Mucosa of descending colon (tissue), 3 donors: ENCODE measurements at places on chromosomes 5 and 9. TPM values are rescaled to one million over a fixed set of nuclear protein-coding genes. Genes with fewer than 3 reads are reported as not detected.

The RBM27 gene
- total RNA-seq: 14.2 TPM

The IFNE gene
- not detected for total RNA-seq

The NSG2 gene
- 1.2 TPM for total RNA-seq

The TRIM7 gene
- total RNA-seq: 3.9 TPM

The MAPKAP1 gene
- total RNA-seq: 84.9 TPM

The SLC31A2 gene
- 17.1 TPM for total RNA-seq

The NR2F1-AS1 gene
- total RNA-seq: 1.5 TPM

The PTTG1 gene
- total RNA-seq: 5.8 TPM

The GLE1 gene
- 28.0 TPM for total RNA-seq

The TBC1D13 gene
- 20.6 TPM for total RNA-seq

The CARTPT gene
- total RNA-seq: not detected

The WHRN gene
- 4.7 TPM for total RNA-seq

The SPAAR gene
- total RNA-seq: 2.0 TPM

The TPRN gene
- total RNA-seq: 170 TPM

The EGFL7 gene
- total RNA-seq: 43.4 TPM

The CA9 gene
- 1.7 TPM for total RNA-seq

The PCDHB7 gene
- 0.55 TPM for total RNA-seq

The PPP3R2 gene
- not detected for total RNA-seq

The IL4 gene
- total RNA-seq: not detected

The MTMR12 gene
- 19.3 TPM for total RNA-seq

The FOXD4L3 gene
- not detected for total RNA-seq

The NUTM2G gene
- total RNA-seq: not detected
